ENCODE measurements at places on chromosomes 12 and 14.

DNA sequence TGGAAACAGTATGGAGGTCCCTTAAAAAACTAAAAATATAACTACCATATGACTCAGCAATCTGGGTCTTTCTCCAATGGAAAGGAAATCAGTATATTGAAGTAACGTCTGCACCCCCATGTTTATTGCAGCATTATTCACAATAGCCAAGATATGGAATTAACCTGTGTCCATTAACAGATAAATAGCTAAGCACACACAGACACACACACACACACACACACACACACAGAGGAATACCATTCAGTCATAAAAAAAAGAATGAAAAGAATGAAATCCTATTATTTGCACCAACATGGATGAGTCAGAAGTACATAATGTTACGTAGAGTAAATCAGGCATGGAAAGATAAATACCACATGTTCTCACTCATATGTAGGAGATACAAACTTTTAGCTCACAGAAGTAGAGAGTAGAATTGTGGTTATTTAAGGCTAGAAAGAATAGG is 4.7 kb downstream of the KLRK1 start:
- no peak for DNase-seq

DNA sequence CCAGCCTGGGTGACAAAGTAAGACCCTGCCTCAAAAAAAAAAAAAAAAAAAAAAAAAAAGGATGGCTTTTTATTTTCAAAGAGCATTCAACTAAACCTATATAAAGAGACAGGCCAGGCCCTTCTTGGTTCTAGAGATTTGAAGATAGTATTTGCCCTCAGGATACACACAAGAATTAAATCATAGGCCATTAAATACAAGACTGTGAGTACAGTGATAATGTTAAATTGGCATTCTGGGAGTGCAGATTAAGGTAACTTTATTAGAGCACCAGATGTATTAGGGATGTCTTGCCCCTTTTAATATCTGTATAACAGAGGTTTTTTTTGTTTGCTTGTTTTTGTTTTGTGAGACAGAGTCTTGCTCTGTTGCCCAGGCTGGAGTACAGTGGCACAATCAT is 61.3 kb downstream of the ATF7IP start:
- no peak for DNase-seq

- DNase-seq, result no peak
Observed at GRCh38 chr12:52774629-52775250, 2.4 kb downstream of the KRT76 start.

- no peak for DNase-seq
Observed at GRCh38 chr12:56633468-56634241, 3.5 kb upstream of the BAZ2A start.

GRCh38 chr12:59093073-59093772 is 172.9 kb upstream of the LRIG3 start:
- no peak for DNase-seq

DNA sequence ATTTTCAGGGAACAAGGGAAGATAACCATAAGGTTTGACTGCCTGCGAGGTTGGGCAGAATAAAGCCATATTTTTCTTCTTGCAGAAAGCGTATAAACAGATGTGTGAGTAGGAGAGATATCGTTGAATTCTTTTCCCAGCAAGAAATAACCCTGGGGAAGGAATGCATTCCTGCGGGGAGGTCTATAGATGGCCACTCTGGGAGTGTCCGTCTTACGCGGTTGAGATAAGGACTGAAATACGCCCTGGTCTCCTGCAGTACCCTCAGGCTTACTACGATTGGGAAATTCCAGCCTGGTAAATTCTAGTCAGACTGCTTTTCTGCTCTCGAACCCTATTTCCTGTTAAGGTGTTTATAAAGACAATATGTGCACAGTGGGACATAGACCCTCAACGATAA is 225.0 kb downstream of the LRIG3 start:
- DNase-seq, result no peak

GRCh38 chr12:74449872-74450271 is 87.8 kb upstream of the ATXN7L3B start:
- DNase-seq, result no peak

- no peak for DNase-seq
Observed at GRCh38 chr12:80936642-80937390, 918 bp downstream of the LIN7A start.

- no peak for DNase-seq
Observed at GRCh38 chr14:68853749-68854148, 60.9 kb upstream of the ZFP36L1 start.

DNA sequence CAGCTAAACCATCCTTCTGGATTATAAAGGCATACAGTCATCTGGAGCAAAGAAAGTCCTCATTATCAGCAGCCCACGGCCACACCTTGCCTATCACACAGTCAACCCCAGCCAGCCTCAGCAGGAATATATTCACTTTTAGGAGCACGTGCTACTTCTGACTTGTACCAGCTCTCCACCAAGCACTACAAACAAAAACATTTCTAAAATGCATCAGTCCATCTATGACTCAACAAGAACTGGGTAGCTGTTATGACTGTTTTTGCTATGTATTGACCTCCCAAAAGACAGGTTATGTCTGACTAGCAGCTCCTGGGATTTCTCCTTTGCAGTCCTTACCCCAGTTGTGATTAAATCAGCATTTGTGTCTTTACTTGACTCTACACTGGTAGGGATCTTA is 31.2 kb downstream of the NUAK1 start:
- no peak for DNase-seq

DNA sequence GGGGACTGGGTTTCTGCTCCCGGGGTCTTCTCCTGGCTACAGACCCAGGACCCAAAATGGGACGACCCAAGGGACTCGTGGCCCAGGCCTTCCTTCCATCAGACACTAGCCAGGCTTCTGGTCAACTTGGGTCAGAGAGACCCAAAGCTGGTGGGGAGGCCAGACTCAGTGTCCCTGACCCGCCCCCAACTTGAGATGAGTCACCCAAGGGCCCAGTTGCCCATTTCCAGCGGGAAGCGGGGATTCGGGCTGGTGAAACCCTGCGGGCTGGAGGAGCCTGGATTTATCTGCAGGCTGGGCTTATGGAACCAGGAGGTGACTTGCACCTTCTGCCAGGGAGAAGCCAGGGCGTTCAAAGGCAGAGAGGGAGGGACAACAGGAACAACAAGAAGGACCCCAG is 81.5 kb downstream of the RFLNA start:
- no peak for DNase-seq

DNA sequence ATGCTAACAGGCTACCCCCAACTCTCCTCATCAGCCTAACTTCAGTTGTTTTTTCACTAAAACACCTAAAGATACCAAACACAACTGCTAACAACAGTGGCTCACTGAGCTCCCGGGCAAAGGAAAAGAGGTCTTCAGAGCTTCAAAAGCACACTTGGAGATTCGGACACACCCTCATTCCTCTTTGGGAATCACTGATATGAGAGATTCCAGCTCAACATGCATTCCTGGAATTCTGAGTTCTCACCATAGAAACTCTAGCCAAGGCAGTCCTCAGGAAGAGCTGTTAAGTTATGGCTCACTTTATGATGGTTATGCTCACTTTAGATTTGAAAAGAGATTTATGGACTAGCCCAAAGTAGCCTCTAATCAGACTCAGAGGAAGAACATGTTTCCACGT is 40.1 kb downstream of the STXBP6 start:
- DNase-seq, result no peak

DNA sequence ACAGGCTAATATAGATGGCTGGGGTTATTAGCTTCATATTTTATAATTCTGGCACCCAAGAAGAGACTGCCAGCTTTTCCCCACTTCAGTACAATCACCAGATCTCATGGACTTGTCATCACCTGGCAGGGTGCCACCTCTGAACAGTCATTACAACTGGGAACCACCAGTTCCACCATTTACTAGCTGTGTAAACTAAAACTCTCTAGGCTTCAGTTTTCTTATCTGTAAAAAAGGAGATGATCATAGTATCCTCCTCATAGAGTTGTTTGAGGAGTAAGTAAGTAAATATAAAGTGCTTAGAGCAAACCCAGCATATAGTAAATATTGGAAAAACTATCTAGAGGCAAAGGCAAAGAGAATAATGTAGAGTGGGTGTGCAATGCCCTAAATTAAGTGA is 19.3 kb downstream of the CPNE8 start:
- DNase-seq, result no peak

DNA sequence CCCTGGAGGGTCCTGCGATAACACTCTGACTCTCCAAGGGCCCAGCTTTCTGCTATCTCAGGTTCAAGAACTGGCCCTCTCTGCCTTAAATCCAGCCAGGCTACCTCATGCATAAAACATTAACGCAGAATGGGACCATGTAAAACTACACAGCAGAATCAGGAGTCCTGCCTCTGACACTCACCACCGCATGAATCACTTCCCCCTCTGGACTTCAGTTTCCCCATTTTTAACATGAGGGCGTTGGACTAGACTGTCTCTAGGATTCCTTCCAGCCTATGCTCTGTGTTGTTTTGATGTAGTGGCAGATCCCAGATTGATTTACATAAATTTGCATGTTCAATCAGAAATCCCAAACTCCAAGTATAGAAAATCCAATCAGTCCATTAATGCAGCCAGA is 3.3 kb downstream of the NCKAP5L start:
- no peak for DNase-seq

GRCh38 chr14:42299692-42300091 is 693.0 kb downstream of the LRFN5 start:
- no peak for DNase-seq

GRCh38 chr14:58200480-58200841 is 512 bp downstream of the ACTR10 start:
- peak; percentile 2 for DNase-seq

GRCh38 chr14:61362072-61362750 is 40.8 kb downstream of the PRKCH start:
- DNase-seq, result no peak

DNA sequence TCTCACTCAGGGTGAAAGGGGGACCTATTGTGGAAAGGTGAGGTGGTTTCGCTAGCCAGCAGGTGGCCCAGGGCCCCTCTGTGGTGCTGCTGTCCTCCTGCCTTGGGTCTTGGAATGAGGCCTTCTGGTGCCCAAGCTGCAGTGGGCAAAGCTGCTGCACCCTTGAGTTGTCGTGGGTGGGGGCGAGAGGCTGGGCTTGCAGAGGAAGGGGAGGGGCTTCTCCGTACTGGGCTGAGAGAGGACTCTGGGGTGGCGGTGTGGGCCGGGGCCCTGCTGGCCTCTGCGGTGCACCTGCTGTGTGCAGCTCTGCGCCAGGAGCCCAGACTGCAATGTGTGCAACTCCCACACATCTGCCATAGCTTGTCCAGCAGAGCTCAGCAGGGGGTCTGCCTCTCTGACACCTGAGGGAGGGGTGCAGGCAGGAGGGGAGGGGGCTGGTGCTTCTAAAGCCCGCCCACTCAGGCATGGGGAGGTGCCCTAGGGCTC is 145.8 kb downstream of the KIF26A start:
- DNase-seq, result no peak

- peak; percentile 7 for DNase-seq
Observed at GRCh38 chr12:4353785-4354208, 25.7 kb downstream of the FGF23 start.

GRCh38 chr12:20798554-20798953 is 12.0 kb upstream of the SLCO1B3 start:
- no peak for DNase-seq

DNA sequence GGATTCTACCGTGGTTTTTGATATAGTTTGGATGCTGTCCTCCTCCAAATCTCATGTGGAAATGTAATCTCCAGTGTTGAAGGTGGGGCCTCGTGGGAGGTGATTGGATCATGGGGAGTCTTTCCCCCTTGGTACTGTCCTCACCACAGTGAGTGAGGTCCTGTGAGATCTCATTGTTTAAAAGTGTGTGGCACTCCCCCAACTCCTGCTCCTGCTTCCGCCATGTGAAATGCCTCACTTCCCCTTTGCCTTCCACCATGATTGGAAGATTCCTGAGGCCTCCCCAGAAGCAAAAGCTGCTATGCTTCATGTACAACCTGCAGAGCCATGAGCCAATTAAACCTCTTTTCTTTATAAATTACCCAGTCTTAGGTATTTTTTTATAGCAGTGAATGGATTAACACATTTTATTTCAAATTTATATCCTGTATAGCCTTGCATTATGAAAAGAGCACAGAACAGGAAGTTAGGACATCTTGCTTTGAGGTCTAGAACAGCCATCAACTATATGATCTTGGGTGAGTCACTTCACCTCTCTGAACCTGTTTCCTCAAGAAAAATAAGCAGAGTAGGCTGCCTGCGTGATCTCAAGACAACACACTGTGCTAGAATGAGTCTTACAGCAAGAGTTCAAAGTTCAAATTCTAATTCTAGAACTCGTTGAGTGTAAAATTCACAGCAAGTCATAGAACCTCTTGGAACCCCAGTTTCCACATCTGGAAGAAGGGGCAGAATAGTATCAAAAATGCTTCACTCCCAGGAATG is 160.9 kb upstream of the EEA1 start:
- no peak for DNase-seq

All from stimulated activated CD4-positive, alpha-beta T cell treated with anti-CD3 and anti-CD28 coated beads, Interleukin-12 subunit alpha, Interleukin-12 subunit beta, amount 100 ng/mL, for 48 hours (primary cell).